ENCODE measurements at places on chromosomes 7 and 10.
A peak's percentile ranks its signal among the peaks of the same experiment; 100 is the strongest.

DNA sequence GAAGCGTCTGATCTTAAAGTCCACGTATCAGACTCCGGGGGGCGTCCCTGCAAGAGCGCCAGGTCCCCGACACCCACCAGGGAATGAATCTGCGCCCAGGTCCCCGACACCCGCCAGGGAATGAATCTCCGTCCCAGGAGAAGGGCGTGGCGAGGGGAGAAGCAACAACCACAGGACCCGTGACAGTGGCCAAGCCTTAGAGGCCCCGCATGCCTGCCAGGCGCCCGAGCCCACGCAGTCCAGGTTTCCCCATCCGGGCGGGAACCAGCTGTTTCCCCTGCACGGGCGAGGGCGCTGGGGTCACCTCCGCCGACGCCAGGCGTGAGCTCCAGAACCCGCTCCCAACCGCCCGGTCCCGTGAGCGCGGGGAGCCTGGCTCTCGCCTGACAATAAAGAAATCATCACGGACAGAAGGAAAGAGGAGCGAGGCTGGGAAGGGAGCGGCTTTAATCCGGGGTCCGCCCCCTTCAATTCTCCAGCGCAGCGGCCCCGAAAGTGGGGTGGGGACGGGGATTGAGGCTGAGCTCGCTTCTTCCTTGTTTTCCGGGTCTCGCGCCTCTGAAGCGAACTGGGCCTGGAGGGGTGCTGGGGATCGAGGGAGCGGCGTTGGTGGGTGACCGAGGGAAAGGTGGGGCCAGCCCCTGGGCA lies 29.0 kb upstream of the BMS1 start:
- DNase-seq, result no peak

DNA sequence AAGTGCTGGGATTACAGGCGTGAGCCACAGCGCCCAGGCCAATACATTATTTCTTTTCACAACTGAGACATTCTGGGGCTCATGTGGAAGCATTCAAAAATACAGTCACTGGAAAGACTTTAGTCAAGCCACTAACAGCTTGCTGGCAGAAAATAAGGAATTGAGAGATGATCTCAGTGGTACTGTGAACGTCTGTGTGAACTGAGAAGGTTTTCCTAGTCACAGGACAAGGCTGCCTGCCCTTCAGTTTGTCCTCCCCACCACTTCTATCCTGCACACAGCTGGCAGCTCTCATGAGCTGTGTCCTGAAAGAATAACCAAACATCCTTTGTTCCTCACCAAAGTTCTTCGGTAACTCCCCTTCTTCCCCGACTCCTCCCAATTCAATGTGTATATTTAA lies 31.3 kb upstream of the ITGA8 start:
- peak; percentile 82 for DNase-seq

GRCh38 chr10:85548034-85548433 lies 818.6 kb downstream of the GRID1 start:
- DNase-seq, result peak; percentile 9

DNA sequence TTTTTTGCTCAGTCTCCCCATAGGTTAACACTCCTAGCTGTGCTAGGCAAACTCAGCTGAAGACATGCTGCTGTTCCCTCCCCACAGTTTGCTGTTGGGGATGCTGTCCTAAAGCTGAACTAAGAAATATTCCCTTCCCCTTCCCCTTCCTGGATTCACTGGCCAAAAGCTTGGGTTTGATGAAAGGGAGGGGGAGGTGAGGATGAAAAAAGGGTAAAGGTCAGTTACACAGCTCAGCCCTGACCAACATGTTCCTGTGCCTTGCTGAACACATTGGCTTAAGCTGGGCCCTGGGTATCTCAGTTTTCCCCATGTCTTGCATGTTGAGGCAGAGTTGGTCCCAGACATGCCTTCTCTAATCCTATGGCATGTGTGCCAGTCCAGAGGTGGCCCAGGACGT lies 15.3 kb downstream of the CCM2 start:
- no peak for DNase-seq

GRCh38 chr7:94374721-94375566 lies 19.8 kb upstream of the COL1A2 start:
- DNase-seq, result peak; percentile 96

- no peak for DNase-seq
Measured at GRCh38 chr10:91536111-91536510, 96.8 kb downstream of the PPP1R3C start.

- DNase-seq, result no peak
Measured at GRCh38 chr7:111018960-111019736, 71.8 kb upstream of the LRRN3 start.

- DNase-seq, result no peak
Measured at GRCh38 chr10:120039826-120040225, 147.3 kb downstream of the SEC23IP start.

- DNase-seq, result no peak
Measured at GRCh38 chr7:25882151-25882773, 269.7 kb upstream of the NFE2L3 start.

GRCh38 chr10:61125560-61126170 lies 181.7 kb upstream of the RHOBTB1 start:
- DNase-seq, result no peak

GRCh38 chr10:43940898-43941837 lies 292.5 kb upstream of the ZNF32 start:
- no peak for DNase-seq

- DNase-seq, result no peak
Measured at GRCh38 chr7:155930527-155930926, 118.3 kb upstream of the SHH start.

DNA sequence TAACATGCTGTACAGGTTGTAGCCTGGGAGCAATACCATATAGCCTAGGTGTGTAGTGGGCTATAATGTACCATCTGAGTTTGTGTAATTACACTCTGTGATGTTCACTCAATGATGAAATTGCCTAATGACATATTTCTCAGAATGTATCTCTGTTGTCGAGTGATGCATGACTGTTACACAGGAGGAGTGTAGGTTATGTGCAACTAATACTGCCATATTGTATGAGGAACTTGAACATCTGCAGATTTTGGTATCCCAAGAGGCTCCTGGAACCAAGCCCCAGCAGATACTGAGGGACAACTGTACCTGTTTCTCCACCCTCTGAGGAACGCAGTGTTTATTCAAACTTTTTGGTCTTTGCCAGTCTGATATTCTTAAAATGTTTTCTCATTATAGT lies 38.6 kb downstream of the NACAD start:
- DNase-seq, result no peak

All from muscle of back (tissue), 13 donors.